ENCODE measurements at places on chromosomes 12 and 14.

DNA sequence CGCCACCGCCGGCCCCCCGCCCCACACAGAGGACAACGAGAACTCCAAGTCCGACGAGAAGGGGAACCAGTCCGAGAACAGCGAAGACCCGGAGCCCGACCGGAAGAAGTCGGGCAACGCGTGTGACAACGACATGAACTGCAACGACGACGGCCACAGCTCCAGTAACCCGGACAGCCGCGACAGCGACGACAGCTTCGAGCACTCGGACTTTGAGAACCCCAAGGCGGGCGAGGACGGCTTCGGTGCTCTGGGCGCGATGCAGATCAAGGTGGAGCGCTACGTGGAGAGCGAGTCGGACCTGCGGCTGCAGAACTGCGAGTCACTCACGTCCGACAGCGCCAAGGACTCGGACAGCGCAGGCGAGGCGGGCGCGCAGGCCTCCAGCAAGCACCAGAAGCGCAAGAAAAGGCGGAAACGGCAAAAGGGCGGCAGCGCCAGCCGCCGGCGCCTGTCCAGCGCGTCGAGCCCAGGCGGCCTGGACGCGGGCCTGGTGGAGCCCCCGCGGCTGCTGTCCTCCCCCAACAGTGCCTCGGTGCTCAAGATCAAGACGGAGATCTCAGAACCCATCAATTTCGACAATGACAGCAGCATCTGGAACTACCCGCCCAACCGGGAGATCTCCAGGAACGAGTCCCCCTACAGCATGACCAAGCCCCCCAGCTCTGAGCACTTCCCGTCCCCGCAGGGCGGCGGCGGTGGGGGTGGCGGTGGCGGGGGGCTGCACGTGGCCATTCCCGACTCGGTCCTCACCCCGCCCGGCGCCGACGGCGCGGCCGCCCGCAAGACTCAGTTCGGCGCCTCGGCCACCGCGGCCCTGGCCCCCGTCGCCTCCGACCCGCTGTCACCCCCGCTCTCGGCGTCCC is 150.9 kb downstream of the EGLN3 start:
- no peak for DNase-seq

- DNase-seq, result no peak
These were observed 88.6 kb downstream of the EPS8 start for GRCh38 chr12:15700595-15700994.

- no peak for DNase-seq
These were observed 374.9 kb downstream of the GXYLT1 start for GRCh38 chr12:41769810-41770209.

DNA sequence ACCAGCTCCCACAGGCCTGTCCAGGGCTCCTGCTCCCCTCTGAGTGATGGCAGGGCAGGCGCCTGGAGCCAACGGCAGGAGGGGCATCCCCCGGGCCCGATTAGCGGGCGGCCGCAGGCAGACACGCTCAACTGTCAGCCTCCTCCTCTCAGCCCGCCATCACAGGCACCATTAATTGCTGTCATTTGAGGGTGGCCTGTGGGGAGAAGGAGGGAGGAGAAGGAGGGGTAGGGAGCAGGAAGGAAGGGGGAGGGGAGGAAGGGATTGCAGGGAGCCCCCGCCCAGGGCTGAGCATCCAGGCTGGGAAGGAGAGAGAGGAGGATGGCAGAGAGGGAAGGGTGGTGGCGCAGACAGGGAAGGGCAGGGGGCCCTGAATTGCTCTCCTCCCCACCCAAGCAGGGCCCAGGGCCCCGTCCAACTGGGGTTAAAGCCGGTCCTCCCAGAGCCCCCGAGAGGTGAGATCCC is 36.1 kb downstream of the NCOR2 start:
- DNase-seq, result no peak

DNA sequence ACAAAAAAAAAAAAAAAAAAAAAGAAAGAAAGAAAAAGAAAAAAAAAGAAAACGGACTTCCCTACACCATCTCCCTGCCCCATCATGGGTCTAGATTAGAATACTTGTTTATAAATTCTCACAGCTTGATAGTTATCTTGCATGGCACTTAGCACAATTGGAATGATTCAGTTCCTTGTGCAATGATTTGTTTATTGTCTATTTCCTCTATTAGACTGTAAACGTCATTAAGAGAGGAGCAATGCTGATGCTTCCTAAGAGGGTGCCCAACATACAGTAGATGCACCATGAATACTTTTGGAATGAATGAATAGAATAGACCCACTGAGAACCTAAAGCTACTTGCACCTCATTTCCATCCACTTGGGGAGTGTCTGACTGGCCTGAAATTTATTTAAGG is 40.8 kb downstream of the PAX9 start:
- DNase-seq, result no peak

DNA sequence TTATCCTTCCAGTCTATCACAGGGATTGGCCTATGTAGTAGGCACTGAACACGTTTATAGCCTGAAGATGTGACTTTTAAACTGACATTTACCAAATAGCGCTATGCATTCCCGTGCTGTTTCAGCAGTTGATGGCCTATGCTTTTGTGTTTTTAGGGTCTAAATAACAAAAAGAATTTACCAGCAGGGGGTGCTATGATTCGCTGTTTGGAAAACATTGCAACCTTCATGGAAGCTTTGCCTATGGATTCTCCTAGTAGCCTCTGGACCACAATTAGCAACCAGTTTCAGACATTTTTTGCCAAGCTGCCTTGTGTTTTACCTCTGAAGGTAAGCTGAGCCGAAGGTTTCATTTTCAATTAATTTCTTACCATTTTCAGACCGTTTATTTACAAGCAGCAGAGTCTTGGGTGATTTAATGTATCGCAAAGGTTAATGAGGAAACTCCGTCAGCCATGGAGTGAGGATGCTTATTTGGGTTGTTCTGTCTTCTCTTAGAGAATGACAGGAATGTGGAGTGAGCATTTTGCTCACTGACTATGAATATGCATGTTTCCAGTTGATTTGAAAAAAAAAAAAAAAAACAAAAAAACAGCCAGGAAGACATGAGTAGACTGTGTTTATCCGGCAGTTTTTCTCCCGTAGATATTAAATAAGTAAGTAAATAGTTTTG is 133.1 kb downstream of the PRIMA1 start:
- DNase-seq, result peak; percentile 56

- peak; percentile 60 for DNase-seq
These were observed 19.3 kb downstream of the CCDC62 start for GRCh38 chr12:122793685-122794106.

GRCh38 chr12:125406131-125406530 is 340.9 kb downstream of the AACS start:
- DNase-seq, result no peak

DNA sequence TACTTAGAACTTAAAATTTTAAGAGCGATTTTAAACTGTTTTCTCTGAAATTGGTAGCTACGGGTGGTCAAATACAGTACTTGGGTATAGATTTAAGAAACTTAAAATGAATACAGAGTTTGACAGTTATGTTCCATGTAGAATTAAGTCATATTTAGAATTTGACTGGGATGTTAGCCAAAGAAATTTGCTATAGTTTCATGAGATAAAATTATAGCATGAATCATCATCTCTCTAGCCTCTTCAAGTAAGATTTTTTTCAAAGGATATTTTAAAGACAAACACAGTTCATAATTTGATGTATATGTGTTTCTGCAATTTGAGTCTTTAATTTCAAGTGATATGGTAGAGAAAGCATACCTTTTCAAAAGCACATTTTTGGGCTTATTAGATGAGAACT is 41.0 kb downstream of the ZCRB1 start:
- DNase-seq, result no peak

DNA sequence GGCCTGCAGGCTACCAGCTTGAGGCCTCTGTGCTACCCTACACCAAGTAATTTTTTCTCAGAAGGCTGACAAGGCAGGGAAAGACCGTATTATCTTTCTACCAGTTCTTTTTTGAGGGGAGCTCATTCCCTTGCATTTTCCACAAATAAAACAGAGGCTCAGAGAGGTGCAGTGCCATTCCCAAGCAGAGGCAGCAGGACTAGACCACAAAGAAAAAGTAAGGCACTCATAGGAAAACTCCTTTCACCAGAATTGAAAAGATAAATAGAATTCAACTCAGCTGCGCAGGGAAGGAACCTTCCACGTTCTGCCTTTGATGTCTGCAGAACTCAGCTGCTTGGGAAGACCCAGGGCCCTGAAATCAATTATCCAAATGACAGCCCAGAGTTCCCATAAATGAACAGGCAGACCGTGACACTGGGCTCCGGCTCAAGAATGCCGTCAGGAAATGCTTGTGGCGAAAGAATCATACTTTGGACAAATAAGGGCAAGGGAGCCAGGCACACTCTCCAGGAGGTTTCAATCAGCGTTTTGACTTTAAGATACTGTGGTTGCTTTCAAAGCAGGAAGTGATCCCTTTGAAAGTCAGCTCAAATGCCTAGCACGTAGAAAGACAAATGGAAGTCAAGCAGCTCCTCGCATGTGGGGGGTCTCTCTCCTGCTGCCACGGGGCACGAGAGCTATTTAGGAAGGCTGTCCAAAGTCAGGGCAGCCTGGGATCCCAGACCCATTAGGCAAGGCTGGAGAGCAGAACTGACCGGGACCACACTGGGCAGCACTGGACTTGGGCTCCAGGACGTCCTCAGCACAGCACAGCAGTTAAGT is 14.0 kb downstream of the KCTD10 start:
- DNase-seq, result no peak

- DNase-seq, result no peak
These were observed 3.9 kb downstream of the CD63 start for GRCh38 chr12:55724940-55725309.

- no peak for DNase-seq
These were observed 48.1 kb downstream of the EPS8 start for GRCh38 chr12:15741082-15741481.

DNA sequence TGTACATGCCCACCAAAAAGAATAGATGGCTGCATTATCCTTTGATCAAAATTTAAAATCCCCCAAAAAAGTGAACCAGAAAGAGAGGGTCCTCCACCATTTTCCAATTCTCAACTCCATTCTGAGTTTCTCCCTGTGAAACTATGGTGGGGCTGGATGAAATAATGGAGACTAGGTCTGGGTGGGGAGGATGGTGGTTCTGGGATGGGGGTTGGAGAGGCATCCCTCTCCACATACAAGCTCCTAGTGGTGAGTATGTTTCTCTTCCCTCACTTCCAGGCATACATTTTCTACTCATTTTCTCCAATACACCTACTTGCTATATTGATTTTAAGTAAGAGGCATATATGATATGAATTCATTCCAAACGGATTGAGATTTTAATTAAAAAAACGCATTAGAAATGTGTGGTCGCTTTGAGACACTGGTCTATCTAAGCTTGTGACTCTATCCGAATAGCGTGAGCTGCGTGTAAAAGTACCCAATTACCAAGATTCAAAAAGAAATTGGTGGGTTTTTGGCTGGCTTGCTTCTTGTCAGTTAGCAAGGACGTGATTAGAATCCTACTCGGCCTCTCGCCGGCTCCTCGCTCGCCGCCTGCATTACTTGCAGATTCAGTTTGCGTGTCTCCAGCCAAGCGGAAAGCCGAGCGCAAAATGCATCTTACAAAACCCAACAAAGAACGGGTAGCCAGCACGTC is 3.4 kb downstream of the ASCL1 start:
- peak; percentile 81 for DNase-seq
